ENCODE measurements at places on chromosomes 1 and 21.

- no peak for DNase-seq
Observed at GRCh38 chr21:41510500-41510899, 2.5 kb upstream of the TMPRSS2 start.

- DNase-seq, result no peak
Observed at GRCh38 chr1:177569476-177569875, 398.7 kb downstream of the BRINP2 start.

GRCh38 chr1:209552406-209553264 is 30.9 kb upstream of the CAMK1G start:
- no peak for DNase-seq

DNA sequence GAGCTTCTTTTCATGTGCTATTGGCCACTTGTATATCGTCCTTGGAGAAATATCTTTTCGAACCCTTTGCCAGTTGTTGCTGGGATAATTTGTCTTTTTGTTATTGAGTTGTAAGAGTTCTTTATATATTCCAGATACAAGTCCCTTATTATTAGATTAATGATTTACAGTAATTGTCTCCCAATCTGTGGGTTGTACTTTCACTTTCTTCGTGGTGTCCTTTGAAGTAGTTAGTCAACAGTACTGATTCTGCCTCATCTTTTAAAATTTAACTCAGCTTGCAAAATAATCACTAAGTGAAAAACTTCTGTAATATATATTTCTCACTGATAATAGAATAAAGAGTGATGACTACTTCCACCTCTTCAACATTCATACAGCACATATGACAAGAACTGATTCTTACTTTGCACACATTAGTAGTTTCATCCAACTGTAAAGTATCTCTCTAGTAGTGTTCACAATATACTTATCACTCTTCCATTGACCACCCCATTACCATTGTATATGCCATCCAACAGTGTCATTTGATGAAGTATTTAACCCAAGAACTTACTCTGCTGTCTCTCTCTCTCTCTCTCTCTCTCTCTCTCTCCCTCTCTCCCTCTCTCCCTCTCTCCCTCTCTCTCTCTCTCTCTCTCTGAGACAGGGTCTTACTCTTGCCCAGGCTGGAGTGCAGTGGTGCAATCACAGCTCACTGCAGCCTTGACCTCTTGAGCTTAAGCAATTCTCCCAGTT is 104.2 kb upstream of the DMRTA2 start:
- no peak for DNase-seq

- no peak for DNase-seq
Observed at GRCh38 chr1:190286111-190286510, 191.6 kb downstream of the BRINP3 start.

GRCh38 chr21:41133874-41134522 is 34.0 kb upstream of the BACE2 start:
- DNase-seq, result no peak

GRCh38 chr1:241034203-241034936 is 322.6 kb downstream of the RGS7 start:
- DNase-seq, result no peak

- DNase-seq, result no peak
Observed at GRCh38 chr1:170680428-170680827, 16.5 kb downstream of the PRRX1 start.

- DNase-seq, result no peak
Observed at GRCh38 chr21:42864815-42865775, 14.2 kb downstream of the WDR4 start.

GRCh38 chr1:184185347-184185746 is 133.8 kb downstream of the TSEN15 start:
- no peak for DNase-seq

- no peak for DNase-seq
Observed at GRCh38 chr1:64469977-64470664, at the start of gene CACHD1. Gene CACHD1 (plus strand): TSS chr1:64470129. CDS start chr1:64470745, 616 bp downstream.

DNA sequence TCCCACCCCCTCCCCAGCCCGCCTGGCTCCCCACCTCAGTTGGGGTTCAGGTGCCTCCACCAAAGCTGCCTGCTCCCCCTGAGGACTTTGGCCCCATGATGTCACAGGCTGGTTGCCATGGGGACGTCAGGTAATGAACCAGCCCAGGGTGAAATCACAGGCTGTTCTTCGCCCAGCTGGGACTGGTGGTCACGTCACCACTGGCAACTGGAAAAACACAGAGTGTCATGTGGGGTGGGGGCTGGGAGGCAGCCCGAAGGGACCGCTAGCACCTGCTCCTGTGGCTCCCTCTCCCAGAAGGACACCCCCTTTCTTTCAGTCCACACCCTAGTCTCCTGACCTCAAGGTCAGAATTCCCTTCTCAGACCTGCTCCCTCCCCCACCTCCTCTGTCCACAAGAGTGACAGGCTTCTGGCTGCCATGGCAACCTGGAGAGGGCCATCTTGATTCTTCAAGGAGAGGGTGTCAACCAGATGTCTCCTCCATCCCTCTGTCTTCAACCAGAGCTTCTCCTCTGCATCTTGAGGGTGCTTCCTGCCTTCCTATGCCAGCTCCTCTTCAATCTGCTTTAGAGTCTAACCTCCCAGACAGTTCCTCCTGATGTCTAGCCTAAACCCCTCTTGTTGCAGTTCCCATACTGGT is 6.2 kb downstream of the FAM131C start:
- DNase-seq, result no peak

DNA sequence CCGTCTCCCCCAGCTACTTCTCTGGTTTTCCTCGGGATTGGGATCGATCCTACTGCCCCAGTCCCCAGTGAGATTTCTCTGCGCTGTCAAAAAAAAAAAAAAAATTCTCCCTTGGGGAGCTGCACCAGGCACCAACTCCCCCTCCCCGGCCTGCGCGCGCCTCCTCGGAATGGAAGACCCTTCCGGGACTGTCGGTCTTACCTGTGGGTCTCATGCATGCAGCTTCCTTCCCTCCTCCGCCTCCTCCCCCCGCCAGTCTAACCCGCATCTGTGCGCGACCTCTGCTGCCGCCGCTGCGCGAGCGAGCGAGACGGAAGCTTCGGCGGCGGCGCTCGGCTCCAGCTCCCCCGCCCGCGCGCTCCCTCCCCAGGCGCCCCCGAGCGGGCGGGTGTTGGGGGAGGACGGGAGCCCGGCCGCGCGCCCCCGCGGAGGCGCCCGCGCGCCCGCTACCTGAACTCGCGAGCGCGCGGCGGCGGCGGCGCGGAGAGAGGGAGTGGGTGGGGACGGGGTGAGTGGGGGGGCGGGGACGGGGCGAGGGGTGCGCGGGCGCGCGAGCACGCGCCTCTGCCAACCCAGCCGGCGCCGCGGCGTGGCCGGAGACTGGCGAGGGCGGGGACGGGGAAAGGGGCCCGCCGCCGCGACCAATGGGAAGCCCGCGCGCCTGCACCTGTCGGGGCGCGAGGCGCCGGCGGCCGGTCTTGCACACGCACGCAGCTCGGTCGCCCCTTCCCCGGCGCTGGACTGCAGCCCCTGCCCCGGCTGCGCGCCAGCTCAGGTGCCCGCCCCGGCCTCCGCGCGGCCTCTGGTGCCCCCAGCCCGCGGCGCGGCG is at the start of gene SUSD4:
Gene SUSD4, minus strand, starts transcription at position 321 of the 829 bp plus-strand sequence. CDS start 751 bp downstream, outside the sequence.
- DNase-seq, result no peak

- DNase-seq, result no peak
Observed at GRCh38 chr21:32403201-32403777, 9.2 kb upstream of the EVA1C start.

DNA sequence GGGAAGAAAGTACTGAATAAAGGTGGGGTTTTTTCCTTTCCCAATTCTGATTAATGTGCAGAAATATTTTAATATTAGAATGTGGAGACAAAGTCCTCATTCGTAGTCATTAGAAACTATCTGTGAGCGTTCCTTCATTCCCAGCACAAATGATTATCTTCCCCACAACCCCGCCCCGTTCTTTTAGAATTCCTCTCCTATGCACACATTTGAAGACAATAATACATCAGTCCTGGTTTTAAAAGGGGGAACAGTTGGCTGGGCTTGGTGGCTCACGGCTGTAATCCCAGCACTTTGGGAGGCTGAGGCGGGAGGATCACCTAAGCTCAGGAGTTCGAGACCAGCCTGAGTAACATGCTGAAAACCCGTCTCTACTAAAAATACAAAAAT is 876 bp downstream of the ALDH9A1 start:
- no peak for DNase-seq

Measured in iPS DF 19.7 (cell line).